ENCODE measurements at places on chromosomes 5 and 9. TPM values are rescaled to one million over a fixed set of nuclear protein-coding genes. Genes with fewer than 3 reads are reported as not detected.
A peak's percentile ranks its signal among the peaks of the same experiment; 100 is the strongest.

- peak; percentile 81 for DNase-seq
These were observed 4.2 kb downstream of the AK1 start for GRCh38 chr9:127873223-127873691.

Gene INSL4
- total RNA-seq: not detected

GRCh38 chr9:98962181-98962560 is 18.5 kb downstream of the COL15A1 start:
- no peak for DNase-seq

- DNase-seq: no peak
These were observed 1.5 kb upstream of the GPR21 start for GRCh38 chr9:123031963-123032362.

DNA sequence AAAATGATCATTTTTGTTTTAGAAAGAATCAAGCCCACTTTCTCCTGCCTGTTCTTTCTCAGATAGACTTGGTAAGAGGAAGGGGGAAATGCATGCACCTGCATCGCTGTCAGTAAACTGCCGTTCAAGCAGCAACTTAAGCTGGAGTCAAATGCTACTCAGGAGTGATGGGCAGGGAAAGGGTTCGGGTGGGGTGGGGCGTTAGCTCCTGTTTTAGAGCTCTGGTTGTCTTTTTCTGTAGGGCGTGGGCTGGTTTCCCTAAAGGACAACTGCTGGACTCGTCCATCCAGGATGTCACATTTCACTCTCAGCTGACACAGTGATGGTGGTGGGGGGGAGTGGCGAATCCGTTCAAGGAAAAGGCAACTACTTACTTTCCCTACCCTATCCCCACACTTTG is 75.0 kb downstream of the NDFIP1 start:
- DNase-seq: no peak

DNA sequence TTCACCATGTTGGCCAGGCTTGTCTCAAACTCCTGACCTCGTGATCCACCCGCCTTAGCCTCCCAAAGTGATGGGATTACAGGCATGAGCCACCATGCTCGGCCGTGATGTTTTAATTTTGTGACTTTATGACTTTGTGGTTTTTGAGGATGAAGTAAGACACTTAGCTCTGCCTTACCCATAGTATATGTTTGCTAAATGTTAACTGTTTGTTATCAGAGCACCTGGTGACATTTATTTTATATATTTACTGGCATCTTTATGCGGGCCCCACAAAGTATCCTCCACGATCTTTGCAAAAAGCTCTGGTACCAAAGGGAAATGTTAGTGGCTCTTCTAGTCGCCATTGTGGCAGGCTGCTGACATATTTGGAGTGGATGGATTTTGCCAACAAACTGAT is 6.7 kb downstream of the SLC23A1 start:
- no peak for DNase-seq

DNA sequence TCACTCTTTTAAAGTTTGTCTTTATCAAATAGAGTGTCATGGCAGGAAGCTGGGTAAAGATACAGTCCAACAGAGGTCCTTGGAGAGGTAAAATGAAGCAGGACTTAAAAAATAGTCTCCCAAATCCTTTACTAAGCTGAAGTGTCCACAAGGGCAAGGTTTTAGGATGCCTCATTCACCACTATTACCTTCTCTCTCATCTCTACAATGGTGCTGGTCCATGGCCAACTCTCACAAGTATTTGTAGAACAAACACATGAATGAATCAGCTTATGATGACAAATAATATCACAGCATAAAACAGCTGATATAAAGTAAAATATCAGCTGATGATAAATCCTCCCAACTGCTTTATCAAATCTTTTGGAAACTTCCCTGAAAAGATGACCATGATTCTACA is 162.3 kb upstream of the ZNF462 start:
- no peak for DNase-seq

Gene COMMD10
- 47.3 TPM for total RNA-seq

Gene PPP2R2B
- 75.5 TPM for total RNA-seq

DNA sequence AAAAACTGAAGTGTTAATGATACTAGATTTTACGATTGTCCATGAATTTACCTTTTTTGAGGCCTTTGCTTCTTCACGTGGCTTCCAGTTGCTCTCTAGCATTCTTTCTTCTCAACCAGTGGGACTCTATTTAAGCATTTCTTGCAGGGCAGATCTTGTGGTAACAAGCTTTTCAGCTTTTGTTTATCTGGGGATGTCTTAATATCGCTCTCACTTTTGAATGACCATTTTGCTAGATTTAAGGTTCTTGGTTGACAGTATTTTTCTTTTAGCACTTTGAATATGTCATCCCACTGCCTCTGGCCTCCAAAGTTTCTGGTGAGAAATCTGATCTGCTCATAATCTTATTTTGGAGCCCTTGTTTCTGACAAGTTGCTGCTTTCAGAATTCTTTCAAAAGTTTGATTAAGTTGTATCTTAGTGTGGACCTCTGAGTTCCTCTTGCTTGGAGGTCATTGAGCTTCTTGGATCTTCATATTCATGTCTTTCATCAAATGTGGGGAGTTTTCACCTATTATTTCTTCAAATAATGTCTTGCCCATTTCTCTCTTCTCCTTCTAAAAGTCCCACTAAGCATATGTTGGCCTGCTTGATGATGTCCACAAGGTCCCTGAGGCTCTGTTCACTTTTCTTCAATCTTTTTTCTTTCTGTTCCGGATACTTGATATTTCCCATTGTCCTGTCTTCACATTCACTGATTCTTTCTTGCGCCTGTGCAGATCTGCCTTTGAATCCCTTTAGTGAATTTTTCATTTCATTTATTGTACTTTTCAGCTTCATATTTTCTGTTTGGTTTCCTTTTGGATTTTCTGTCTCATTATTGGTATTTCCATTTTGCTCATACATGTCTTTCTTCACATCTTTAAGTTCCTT is 8.8 kb downstream of the EXOC3 start:
- DNase-seq: no peak

GRCh38 chr9:97556721-97557605 is 55.5 kb downstream of the TMOD1 start:
- no peak for DNase-seq

DNA sequence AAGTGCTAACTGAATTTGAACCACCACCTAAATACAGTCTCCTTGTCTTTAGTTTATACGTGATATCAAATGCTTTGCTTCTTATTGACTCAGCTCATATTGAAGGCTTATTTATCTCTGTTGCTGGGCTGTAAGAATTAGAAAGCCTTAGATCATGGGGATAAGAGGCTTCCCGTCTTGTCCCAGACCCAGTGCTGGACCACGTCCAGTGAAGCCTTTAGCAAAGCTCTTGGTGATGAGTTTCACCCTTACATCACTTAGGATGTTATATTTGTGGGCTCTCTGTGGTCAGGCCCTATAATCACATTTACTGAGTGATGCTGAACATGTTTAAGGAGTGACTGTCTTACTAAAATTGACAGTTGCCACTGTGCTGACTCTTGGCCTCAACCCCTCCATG is 11.2 kb downstream of the FAM240B start:
- no peak for DNase-seq

GRCh38 chr5:151171529-151171928 is 13.9 kb upstream of the ANXA6 start:
- no peak for DNase-seq

- peak; percentile 60 for DNase-seq
These were observed 1.9 kb downstream of the FOXE1 start for GRCh38 chr9:97854696-97855485.

Gene GPRIN1
- 14.2 TPM for total RNA-seq

DNA sequence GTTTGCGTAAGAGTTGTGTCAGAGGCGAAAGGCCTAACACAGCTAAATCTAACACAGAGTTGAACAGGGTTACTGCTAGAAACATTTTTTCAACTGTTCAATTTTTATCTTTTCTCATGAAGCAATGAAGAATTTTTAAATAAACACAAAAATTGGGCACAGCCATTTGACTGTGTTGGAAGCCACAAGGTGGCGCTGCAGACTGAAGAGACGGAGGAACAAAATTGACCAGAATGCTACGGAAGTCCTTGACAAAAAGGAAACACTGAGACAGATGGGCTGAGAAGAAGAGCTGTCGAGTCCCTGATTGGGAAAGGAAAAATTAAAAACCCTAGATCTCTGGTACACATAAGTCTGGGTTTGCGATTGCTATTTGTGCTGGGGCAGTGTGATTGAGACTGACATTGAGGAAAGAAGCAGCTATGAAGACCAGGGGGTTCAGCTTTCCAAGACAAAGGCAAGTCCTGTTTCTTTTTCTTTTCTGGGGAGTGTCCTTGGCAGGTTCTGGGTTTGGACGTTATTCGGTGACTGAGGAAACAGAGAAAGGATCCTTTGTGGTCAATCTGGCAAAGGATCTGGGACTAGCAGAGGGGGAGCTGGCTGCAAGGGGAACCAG is at the start of gene PCDHB9:
TSS of gene PCDHB9 (plus strand) at position 265 of the 616 bp plus-strand sequence. CDS start at position 423, 158 bp downstream.
- DNase-seq: peak; percentile 79

- no peak for DNase-seq
These were observed 13.5 kb upstream of the RALGDS start for GRCh38 chr9:133134388-133135145.

DNA sequence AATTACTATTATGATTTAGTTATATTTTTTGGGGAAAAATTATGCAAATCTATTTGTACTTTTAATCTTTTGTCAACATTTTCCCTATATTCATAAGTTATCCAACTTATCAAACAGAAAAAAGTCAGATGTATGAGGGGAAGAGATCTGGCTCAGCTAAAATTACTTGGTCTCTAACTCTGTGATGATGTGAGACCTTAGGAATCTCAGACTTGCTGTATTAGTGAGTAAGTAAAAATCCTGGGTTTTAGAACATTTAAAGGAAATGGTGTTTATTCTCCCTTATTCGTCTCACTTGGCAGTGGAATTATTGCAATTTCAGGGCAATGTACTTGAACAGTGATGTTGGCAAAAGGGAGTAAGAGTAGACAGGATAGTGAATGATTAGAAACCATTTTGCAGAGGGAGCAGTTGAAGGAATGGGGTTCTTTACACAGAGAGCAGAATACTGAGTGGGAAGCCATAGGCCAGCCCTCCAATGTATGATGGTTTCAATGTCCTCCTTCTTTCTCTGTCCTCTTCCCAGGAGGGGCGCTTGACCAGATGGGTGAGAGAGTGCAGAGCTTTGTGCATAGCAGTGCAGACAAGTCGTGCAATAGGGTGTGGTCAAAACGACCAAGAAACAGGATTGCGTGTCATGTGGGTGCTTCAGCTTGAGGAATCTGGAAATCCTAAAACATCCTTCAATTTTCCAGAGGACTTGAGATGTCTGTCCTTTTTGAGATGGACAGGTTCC is 91.7 kb downstream of the TENT4A start:
- no peak for DNase-seq

GRCh38 chr5:162573758-162574157 is 506.2 kb downstream of the GABRG2 start:
- DNase-seq: no peak

Measured in H7 (cell line).